ENCODE measurements at places on chromosomes 1 and 21. TPM values are rescaled to one million over a fixed set of nuclear protein-coding genes. Genes with fewer than 3 reads are reported as not detected.

Gene ZFP69B
- under 0.01 TPM for total RNA-seq

Gene ESPN
- 0.52 TPM for total RNA-seq

Gene SLFNL1
- total RNA-seq, result 0.52 TPM

Gene IFI44L
- 7.3 TPM for total RNA-seq

Gene UBXN11
- 2.1 TPM for total RNA-seq

Gene PDC
- total RNA-seq, result not detected

Gene LDLRAD1
- not detected for total RNA-seq

Gene GABRD
- total RNA-seq, result under 0.01 TPM
